ENCODE measurements at places on chromosomes 11 and 22. TPM values are rescaled to one million over a fixed set of nuclear protein-coding genes. Genes with fewer than 3 reads are reported as not detected.

Gene CHADL
- total RNA-seq = 2.1 TPM

Gene AMOTL1
- 79.3 TPM for total RNA-seq

Gene ZNF215
- 1.6 TPM for total RNA-seq

Gene MIOX
- not detected for total RNA-seq

Gene MMP10
- not detected for total RNA-seq

Gene SHISAL1
- 7.3 TPM for total RNA-seq

Gene CD3D
- not detected for total RNA-seq

Gene TRIM6
- 1.6 TPM for total RNA-seq

Gene PARVG
- total RNA-seq = 3.1 TPM

Gene CRYBB2
- not detected for total RNA-seq

Data from skeletal muscle tissue (tissue), 5 donors.